ENCODE measurements at places on chromosomes 16 and 17. TPM values are rescaled to one million over a fixed set of nuclear protein-coding genes. Genes with fewer than 3 reads are reported as not detected.

DNA sequence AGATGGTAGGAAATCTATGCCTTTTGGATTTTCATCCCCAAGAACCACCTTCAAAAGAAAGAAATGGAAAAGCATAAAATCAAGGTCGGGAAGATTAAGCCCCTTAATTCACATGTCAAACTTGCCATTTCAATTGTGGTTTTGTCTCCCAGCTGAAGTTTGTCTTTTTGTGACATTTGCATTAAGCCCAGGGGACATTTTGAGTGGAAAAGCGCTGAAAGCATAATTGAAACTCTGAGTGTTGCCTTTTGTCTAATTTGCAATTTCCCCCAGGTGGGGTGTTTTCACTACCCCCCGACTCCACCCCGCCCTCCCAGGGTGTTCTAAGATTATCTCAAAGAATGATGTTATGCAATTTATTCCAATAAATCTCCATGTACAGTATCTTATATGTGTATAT, 396.2 kb downstream of the CDH13 start:
- no peak for DNase-seq

GRCh38 chr17:64255764-64256163, 7.3 kb downstream of the TEX2 start:
- no peak for DNase-seq

The CRYBA1 gene
- not detected for total RNA-seq

The GPRC5B gene
- total RNA-seq: not detected

The FAM20A gene
- not detected for total RNA-seq

- no peak for DNase-seq
Measured at GRCh38 chr16:31764103-31764502, 109.5 kb upstream of the ZNF267 start.

The CACNG4 gene
- not detected for total RNA-seq

DNA sequence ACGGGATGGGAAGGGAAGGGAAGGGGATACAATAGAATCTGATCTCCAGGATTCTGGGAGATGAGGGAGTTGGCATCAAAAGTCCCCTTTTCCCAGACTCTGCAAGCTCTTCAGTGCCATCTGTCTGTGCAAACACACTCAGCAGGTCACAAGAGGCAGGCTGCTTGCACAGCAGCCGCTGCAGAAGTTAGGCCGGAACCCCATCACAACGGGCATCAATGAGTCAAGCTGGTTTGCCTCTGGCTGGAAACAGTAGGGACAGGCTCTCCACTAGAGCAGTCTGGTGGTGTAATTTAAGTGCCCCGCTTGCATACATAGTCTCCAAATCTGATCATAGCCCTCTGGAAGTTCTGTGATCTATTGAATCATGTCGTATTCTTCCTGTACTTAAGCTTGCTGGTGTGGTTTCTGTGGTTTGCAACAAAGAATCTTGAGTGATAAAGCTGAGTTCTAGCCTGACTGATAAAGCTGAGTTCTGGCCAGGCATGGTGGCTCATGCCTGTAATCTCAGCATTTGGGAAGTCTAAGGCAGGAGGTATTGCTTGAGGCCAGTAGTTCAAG, 33.7 kb upstream of the KDM8 start:
- peak; percentile 48 for DNase-seq

DNA sequence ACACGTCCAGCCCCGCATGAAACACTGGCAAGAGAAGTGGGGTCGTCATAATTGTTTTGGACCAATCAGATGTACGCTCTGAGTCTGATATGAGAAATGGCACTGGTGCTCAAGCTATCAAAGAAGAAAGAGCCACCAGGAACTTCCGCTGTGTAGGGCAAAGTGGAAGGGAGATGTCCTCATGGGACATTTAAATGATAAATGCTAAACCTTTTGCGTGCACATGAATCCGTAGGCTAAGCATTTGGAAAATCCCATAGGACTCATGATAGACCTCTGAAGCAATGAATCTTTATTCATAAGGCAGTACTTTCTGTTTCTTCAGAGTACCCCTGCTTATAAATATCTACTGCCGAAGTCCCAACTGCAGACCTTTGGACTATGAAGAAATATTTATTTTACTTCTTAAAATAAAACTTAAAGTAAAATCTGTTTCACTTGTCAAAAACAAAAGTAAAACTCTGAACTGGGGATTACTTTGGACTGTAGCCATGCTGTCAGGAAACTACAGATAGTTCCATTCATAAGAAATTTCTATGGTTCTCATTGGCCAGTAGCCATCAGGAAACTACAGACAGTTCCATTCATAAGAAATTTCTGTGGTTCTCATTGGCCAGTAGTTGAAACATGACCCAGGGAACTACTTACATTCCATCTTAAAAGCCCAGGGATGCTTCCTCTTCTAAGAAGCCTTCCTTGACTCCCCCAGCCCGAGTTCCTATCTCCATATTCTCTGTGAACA, 335.1 kb downstream of the HS3ST4 start:
- no peak for DNase-seq

DNA sequence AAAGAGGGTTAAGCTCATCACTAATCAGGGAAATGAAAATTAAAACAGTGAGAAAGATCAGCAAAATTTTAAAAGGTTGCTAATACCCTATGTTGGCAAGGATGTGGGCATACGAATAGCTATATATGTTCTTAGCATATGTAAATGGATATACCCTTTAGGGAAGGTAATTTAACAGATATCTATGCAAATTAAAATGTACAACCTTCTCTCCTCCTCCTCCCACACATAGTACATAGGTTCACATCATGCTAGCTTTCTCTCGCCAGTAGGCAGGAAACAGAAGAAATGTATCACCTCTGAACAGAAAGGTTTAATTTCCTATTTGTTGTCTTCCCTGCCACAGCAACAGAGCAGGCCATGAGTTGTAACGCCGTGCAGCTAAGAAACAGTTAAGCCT, 103.8 kb downstream of the CDYL2 start:
- no peak for DNase-seq

The NEUROD2 gene
- not detected for total RNA-seq

The DGKE gene
- 34.3 TPM for total RNA-seq

- no peak for DNase-seq
Measured at GRCh38 chr16:56897026-56897799, 32.2 kb downstream of the SLC12A3 start.
